ENCODE measurements at places on chromosomes 2 and 18.

- no peak for DNase-seq
Measured at GRCh38 chr2:231680992-231681852, 27.1 kb upstream of the PTMA start.

DNA sequence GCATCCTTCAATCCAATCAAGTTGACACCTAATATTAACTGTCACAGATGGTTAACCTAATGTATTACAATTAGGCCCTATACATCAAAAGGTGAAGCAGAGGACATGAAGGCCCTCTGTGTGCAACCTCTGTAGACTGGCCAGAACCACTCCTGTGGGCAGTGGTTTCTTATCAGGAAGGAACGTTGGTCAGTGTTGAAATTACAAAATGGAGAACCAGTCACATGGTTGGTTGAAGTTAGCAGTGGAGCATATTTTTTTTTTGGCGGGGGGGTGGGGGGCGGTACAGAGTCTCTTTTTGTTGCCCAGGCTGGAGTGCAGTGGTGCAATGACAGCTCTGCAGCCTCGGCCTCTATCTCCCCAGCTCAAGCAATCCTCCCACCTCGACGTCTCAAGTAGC lies 19.8 kb downstream of the RNU2-63P start:
- no peak for DNase-seq

GRCh38 chr18:56258178-56258577 lies 380.2 kb downstream of the TXNL1 start:
- no peak for DNase-seq

GRCh38 chr18:7079231-7079630 lies 38.4 kb downstream of the LAMA1 start:
- no peak for DNase-seq

DNA sequence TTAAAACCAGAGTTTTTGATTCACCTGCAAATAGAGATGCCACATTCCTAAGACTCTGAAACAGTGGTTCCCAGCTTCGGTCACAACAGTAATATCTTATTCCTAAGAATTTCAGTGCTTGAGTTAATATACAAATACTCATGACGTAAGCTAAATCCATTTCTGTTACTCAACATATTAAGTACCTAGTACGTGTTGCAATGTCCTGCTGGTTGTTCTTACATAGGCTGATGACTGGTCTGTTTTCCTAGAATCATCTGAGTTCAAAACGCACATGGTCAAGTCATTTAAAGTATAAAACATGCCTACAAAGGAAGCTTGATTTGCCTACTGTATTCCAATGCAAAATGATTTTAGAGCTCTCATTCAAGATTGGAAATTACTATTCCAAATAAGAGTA lies 7.2 kb downstream of the NCL start:
- no peak for DNase-seq

DNA sequence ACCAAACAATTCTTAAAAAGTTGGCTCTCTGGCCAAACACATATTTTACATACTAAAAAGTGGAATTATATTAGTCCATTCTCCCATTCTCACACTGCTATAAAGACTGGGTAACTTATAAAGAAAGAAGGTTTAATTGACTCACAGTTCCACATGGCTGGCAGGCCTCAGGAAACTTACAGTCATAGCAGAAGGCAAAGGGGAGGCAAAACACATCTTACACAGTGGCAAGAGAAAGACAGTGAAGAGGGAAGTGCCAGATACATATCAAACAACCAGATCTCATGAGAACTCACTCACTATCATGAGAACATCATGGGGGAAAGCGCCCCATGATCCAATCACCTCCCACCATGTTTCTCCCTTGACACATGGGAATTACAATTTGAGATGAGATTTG lies 42.6 kb downstream of the EDAR start:
- DNase-seq: no peak

GRCh38 chr2:54880428-54880827 lies 157.0 kb downstream of the EML6 start:
- DNase-seq: no peak

DNA sequence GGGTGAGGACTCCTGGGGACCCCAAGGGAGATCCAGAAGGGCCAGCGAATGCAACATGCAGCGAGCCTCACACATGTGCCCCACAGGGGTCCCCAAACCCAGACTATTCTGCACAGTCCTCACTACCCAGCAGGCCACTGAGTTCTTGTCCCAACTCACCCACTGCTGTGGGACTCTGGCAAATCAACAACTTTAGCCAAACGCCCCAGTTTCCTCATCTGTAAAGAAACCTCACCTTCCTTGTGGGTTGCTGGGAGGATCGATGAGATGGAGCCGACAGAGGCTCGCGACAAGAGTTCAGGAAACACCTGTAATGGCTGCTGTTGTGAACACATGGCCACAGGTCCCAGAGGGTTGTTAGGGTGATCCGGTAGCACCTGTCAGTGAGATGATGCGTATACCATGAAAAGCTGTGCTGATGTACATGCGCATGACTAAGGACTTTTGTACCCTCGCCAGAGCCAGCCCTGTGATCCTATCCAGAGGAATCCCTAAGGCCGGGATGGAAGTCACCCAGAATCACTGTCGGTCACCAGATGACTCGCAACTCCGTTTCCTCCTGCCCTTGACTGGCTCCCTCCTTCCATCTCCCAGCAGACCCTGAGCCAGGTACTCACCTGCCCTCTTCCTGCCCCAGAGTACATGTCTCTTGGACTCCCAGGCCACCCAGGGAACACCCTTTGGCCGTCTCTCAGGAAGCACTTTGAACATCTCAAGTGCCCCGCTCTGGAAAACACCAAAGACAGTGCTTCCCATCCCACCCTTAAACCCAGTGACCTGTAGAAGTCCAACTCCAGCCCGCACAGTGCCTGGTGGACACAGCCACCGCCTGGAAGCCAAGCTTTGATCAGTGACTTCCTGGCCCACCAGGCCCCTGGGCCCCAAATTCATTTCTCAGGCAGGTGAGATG lies 103.3 kb upstream of the ID2 start:
- DNase-seq: no peak

GRCh38 chr18:354471-354870 lies 86.6 kb upstream of the THOC1 start:
- no peak for DNase-seq

- no peak for DNase-seq
Measured at GRCh38 chr2:217911283-217912097, 91.3 kb downstream of the TNS1 start.

- DNase-seq: no peak
Measured at GRCh38 chr2:10820978-10821695, 8.6 kb upstream of the PDIA6 start.

GRCh38 chr2:160194351-160194750 lies 5.7 kb downstream of the ITGB6 start:
- no peak for DNase-seq

- no peak for DNase-seq
Measured at GRCh38 chr2:235512699-235513053, 18.8 kb downstream of the AGAP1 start.

DNA sequence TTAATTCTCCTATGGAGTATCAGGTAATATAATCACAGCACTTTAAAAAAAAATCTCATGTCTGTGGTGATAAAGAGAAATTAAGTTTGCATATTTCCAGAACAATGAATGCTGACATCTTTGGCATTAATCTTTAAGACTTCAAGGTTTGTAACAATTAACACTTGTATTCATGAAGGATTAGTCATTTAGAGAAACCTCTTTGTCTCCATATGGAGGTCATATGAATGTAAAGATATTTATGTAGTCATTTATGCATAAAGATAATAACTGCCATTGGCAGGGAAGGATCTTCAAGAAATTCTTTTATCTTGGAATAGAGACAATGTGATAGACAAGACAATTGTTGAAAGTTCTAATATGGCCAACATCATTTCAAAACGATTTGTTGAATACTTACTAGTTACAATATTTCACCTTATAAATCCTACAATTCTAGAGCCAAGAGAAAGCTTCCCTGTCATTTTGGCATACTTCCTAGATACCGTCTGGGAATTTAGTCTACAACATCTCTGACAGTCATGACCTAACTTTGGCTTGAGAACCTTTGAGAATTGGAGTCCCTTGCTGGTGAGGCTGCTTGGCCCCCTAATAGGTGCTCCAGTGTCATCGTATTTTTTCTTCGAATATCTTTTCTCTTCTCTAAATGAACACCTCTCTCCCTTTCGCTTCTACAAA lies 33.6 kb downstream of the RASGRP3 start:
- DNase-seq: no peak

- DNase-seq: no peak
Measured at GRCh38 chr2:114031605-114032505, 142.0 kb downstream of the ACTR3 start.

- no peak for DNase-seq
Measured at GRCh38 chr2:190678444-190679162, 29.7 kb downstream of the NAB1 start.

DNA sequence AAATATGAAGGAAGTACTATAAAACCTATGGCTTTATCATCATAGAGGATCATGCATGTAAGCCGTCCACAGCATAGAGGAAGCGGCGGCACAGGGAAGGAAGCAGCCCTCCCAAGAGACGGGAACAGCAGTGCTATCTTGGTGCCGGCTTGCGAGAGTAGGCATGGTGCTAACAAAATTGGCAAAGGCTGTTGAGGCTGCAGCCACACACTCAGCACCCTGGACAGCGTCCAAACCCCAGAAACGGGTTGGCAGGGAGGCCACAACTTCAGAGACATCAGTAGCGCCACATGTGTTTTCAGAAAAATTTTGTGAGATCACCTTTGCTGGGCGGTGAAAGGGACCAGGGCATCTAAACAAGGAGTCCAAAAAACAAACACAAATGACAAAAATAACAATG lies 37.7 kb downstream of the NETO1 start:
- DNase-seq: no peak

GRCh38 chr2:67790622-67791021 lies 272.2 kb downstream of the C1D start:
- DNase-seq: no peak

DNA sequence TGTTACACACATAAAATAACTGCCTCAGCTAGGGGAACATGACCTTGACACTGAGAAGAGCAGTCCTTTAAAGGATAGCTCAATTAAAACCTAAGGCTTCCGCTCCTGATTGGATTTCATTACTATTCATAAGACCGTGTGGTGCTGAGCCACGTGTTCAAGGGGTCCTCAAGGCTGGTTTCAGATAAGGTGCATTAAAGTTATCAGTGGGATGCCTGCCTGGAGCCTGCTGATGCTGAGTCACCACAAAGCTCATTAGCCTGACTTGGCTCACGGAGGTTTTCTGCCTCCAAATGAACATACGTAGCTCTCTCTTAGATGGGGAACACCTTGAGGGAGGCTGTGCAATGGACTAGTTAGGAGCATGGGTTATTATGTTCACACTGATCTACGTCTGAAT lies 518.9 kb downstream of the TDRD15 start:
- DNase-seq: no peak

All from NK-92 treated with Interleukin-12 subunit alpha and Interleukin-12 subunit beta, amount 100 ng/mL, for 24 hours (cell line).